NCI-H1105 treated with DMSO at 0.1 percent for 48 hours (cell line): ENCODE measurements at places on chromosomes 4 and X.
A peak's percentile ranks its signal among the peaks of the same experiment; 100 is the strongest.

DNA sequence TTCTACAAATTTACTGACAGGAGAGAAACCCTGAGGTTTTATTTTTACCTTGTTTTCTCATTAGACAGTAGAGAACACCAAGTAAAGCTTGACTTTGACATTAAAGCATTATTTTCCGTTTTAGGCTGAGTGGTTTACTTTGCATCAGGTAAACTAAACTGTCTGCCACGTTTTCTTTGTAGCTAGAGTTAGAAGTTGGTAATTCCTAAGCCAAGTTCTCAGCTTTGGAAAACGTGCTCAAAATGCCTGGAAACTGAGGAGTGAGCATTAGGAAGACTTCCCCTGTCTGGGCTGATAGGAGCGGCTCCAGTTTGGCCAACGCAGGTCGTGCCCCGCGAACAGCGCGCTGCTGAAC, 819 bp downstream of the PDLIM3 start:
- no peak for DNase-seq

- DNase-seq, result no peak
Measured at GRCh38 chr4:79764120-79764519, 308.9 kb downstream of the ANTXR2 start.

GRCh38 chrX:23936180-23936579, 28.4 kb downstream of the CXorf58 start:
- no peak for DNase-seq

DNA sequence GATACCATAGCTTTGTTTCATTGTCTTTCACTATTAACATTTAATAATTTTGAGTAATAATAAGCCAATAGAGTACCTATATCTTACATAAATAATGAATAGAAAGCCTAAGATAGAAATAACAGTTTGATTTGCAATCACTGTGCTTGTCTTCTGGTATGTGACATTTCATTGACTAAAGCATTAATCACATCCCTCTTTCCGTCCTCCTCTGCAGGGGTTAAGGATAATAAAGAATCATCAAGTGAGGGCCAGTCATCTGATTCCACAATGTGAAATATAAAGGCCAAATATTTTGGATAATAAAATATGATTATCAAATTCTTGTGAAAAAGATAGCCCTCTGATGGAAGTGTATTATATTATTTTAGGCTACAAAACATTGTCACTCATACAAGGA, 2073.4 kb downstream of the ARAP2 start:
- DNase-seq, result no peak

- no peak for DNase-seq
Measured at GRCh38 chr4:16775411-16776154, 122.9 kb downstream of the LDB2 start.

DNA sequence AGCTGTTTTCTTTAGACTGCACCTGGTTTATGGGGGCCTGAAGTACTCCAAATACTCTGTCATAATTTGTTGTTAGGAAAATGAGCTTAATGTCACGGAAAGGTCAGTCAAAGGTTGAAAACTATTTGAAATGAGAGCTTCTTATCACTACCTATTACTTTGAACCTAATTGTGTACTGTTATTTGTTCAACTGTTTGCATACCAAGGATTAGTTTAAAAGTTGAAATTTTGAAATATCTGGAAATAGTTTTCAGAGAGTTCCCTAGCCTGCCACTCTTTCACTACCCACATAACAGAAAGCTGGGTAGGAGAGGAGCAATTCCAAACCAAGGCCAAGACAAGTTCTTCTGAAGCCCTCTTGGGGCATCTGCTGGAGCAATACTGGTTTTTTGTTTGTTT, 28.0 kb upstream of the AP1AR start:
- no peak for DNase-seq

GRCh38 chr4:90207887-90208454, 80.8 kb downstream of the CCSER1 start:
- no peak for DNase-seq

DNA sequence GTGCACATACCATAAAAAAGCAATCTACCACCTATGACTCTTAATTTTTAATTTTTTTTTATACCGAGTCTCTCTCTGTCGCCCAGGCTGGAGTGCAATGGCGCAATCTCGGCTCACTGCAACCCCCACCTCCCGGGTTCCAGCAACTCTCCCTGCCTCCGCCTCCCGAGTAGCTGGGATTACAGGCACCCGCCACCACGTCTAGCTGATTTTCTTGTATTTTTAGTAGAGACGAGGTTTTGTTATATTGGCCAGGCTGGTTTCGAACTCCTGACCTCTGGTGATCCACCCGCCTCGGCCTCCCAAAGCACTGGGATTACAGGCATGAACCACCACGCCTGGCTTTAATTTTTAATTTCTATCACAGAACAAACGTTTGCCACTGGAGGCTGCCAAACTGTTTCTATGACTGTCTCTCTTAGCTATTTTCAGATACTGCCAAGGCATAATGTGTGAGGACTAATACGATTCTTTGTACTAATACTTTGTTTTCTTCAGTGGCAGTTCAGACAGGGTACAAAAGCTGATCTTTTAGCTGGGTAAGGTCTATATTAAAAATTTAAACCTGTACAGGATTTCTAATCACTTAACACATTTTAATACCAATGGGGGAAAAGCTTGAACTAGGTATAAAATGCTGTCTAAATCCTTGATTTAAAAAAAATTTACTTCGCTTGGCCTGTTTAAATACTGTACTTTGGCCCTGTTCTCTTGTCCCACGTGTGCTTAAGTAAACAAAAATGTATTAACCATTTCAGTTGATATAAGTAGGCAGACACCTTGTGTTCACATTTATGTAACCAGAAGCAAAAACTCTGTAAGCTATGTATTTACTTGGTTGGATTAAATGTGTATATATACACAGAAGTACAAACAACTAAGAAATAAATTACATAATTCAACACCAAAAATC, 2.3 kb downstream of the PGRMC2 start:
- no peak for DNase-seq

- DNase-seq, result peak; percentile 9
Measured at GRCh38 chr4:6453688-6453990, 18.8 kb downstream of the PPP2R2C start.

DNA sequence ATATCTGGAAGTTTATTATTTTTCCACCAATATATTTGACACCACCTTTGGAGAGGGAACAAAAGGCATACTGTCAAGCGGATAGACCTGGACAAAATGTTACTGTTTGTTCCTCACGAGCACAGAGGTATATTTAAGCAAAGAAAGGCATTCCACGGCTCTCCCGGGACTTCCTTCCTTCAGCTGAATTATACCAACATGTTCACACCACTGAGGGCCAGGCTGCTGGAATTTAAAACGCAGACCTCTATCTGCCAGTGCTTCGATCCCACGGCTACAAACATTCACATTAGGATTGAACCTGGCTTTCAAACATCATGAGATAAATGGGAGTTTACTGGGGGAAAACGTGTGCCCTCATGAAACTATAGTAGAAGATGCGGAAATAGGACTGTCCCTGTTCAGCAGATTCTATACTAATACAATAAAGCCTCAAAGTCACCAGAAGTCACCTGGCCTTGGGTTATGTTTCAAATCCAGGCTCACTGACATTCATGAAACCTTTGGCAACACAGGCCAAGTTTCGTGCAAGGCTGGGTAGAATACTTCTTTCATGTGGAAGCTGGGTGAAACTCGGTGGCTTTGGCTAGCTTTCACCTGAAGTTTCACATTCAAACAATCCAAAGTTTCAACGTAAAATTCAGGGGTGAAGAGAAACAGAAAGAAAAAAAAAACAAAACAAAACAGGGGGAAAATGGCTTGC, 39.5 kb downstream of the SORBS2 start:
- no peak for DNase-seq

- no peak for DNase-seq
Measured at GRCh38 chr4:17293901-17294300, 218.0 kb downstream of the QDPR start.

GRCh38 chr4:101931619-101932018, 141.1 kb downstream of the BANK1 start:
- DNase-seq, result no peak

DNA sequence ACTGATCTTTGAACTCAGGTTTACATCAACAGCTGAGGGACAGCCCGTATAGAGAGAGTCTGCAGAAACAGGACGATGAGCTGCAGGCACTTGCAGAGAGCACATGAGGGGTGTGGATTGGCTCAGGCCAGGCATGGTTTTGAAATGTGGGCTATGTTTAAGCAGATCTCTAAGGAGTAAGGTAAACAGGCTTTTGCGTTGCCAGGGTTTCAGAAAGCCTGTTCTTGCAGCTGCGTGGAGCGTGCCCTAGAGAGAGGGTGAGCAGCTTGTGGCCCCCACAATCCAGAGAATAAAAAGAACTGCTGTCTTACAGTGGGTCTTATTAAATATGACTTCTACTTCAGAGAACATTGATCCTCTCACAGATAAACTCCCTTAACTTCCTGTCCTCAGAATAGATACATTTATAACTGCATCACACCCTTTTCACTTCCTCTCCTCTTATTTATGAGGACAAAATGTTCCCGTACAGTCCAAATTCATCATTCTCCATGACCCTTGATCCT, 64.1 kb downstream of the TMA16 start:
- no peak for DNase-seq

DNA sequence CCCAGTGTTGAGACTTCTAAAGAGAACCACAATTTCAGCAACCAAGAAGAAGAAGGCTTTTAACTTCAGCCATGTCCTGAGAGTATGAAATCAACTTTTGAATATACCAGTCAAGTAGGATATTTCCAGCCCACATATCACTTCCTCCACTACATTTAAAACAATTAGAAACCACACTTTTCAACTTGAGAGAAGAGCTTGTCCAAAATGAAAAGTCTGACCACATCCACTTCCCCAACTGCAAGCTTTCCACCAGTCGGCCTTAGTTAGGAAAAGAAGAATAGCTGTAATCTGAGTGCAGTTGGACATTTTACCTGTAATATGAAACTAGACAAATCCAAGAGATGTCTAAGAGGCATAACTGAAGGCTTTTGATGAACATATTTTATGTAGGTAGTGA, 101.9 kb upstream of the SLC7A11 start:
- DNase-seq, result no peak

DNA sequence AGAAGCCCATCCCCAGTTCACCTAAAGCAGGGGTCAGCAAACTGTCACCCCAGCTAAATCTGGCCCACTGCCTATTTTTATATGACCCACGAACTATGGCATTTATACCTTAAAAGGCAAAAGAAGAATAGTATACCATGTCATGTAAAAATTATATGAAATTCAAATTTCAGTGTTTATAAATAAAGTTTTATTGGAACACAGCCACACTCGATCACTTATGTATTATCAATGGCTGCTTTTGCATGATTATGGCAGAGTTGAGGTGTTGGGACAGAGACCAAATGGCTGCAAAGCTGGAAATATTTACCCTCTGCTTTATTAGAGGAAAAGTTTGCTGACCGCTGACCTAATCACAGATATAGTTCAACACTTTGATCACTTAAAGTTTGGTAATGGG, 59.2 kb upstream of the GATB start:
- DNase-seq, result no peak

DNA sequence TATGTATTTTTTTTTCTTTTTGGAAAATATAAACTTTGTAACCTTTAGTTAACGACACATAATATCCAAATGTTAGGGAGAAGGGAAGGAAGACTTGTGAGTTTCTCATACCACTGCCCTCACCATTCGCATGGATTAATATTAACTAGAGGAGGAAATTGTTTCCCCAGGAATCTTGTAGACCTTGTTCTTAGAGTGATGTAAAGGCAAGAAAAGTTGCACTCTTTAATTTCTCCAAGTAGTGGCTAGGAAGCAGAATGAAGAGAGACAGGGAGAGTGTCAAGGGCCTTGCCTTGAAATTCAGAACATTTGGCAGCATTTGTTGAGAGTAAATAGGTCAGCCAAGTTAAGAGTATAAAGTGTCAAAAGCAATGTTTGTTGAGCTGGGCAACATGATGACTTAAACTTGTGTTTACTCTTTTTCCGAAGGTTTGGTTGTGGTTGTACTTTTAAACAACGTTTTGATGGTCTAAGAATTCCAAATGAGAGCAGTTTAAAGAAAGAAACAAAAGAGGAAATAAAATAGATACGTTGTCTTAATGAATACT, 105.7 kb downstream of the TENM3 start:
- DNase-seq, result no peak

DNA sequence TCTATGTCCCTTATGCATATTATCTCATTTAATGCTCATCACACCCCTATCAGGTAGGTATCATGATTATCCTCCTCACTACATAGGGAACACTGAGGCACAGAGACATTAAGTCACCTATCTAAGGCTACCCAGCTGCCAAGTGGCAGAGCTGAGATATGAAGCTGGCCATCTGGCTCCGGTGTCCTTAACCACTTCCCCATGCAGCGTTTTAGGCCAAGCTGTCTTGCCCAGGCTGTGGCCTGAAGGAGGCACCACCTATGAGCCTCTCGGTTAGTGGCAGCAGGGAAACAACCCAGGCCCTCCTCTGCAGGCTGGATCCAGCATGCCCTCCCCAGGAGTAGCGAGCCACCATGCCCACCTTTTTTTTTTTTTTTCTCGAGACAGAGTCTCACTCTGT, 16.3 kb downstream of the PJA1 start:
- DNase-seq, result no peak

DNA sequence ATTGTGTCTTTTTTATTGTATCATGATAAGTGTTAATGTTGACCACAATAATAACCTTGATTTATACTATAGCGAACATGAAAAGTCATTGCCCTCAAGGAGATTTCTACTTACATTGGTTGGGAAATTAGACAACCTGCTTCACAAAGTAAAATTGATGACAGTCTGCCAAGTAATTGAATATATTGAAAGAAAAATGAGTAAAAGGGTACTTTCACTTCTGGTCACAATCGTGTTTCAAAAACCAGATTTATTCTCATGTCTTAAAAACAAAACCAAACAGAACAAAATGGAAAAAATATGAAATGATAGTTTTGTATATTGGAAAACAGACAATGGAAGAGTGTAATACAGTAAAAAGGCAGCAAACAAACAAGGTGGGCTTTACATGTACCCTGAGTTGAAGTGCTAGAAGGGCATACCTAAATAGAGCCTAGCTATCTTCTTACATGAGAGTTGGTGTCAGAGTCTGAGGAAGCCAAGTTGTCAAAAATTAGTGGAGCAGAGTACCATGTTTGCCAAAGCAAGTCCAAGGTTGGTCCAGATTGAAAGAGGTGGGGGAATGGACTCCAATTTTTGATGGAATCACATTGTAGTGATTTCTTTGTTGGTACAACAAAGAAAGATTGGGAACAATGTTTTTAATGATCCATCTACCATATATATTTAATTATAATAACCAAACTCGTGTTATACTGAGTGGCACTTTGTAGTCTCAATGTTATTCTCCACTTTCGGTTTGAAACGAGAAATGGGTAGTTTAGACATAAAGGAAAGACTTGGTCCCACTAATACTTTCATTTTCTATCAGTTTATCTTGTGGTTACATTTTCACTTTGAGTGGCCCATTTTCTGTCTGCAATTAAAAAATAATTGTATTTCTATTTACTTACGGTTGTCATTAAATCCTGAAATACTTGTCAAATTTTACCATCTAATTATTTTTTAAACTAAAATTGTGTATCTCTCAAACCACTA, 775.6 kb downstream of the STIM2 start:
- no peak for DNase-seq

DNA sequence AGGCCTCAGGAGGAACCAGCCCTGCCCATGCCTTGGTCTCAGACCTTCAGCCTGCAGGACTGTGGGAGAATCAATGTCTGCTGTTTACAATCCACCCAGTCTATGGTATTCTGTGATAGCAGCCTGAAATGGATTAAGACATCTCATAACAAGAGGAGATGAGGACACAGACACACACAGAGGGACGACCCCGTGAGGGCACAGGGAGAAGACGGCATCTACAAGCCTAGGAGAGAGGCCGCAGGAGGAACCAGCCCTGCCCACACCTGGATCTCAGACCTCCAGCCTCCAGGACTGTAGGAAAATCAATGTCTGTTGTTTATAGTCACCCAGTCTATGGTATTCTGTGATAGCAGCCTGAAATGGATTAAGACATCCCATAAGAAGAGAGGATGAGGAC, 3.3 kb downstream of the SLC25A6 start:
- DNase-seq, result no peak
